ENCODE measurements at places on chromosomes 6 and 20. TPM values are rescaled to one million over a fixed set of nuclear protein-coding genes. Genes with fewer than 3 reads are reported as not detected.

GRCh38 chr6:111777357-111777756 lies 95.9 kb downstream of the FYN start:
- H3K27ac ChIP-seq: no peak overlapping the region
- DNase-seq: no peak
- H3K4me3 ChIP-seq: no peak overlapping the region
- H3K4me1 ChIP-seq: no peaks in the 10 kb centered on the region

Gene MAS1
- not detected for polyA plus RNA-seq

GRCh38 chr20:57457243-57458095 lies 66.3 kb downstream of the RBM38 start:
- H3K4me3 ChIP-seq: no peak overlapping the region
- no peak for DNase-seq
- no peak overlapping the region for H3K27ac ChIP-seq

GRCh38 chr20:50141018-50141675 lies 12.4 kb downstream of the PEDS1 start:
- peaks cover 50% of the 10 kb centered on the region for H3K36me3 ChIP-seq
- H3K4me3 ChIP-seq: no peak overlapping the region
- no peaks in the 10 kb centered on the region for H3K27me3 ChIP-seq
- no peak for DNase-seq
- peaks cover 8% of the 10 kb centered on the region for H3K4me1 ChIP-seq

Gene NR2E1
- not detected for polyA plus RNA-seq

All from B cell (primary cell).